ENCODE measurements at places on chromosomes 3 and 15.

DNA sequence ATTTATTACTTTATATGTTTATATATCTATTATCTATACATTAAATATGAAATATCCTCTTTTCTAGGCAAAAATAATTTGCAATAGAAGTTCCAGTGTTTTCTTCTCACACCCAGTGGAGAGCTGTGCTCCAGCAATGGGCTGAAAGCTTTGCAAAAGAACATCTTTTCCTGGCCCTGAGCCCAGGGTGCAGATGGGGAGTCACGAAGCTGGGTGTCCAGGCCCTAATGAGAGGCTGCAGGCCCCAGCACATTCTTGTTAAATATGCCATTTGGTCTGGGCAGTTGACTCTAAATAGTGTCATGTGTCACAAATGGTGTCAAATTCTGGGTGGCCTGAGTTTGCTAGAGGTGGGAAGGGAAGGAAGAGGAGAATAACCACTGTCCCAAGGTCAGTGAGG, 5.7 kb downstream of the NTRK3 start:
- no peak for ATAC-seq

- ATAC-seq: no peak
Measured at GRCh38 chr3:126353694-126354321, 3.4 kb downstream of the KLF15 start.

DNA sequence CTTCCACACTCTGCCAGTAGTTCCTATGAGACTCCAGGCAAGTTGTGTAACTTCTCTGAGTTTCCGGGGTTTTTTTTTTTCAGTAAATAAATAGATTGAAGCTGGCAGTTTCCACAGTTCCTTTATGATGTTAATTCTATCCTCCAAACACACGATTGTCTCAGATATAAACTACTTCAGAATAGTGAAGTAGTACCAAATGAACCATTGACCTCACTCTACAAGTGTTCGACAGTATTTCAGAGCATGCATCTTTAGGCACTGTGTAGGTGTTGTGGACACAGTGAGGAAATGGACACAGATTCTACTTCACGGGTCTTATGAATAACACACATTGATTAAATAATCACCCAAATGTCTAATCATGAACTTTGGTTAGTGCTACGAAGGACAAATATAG, 136.1 kb upstream of the IGSF10 start:
- no peak for ATAC-seq

DNA sequence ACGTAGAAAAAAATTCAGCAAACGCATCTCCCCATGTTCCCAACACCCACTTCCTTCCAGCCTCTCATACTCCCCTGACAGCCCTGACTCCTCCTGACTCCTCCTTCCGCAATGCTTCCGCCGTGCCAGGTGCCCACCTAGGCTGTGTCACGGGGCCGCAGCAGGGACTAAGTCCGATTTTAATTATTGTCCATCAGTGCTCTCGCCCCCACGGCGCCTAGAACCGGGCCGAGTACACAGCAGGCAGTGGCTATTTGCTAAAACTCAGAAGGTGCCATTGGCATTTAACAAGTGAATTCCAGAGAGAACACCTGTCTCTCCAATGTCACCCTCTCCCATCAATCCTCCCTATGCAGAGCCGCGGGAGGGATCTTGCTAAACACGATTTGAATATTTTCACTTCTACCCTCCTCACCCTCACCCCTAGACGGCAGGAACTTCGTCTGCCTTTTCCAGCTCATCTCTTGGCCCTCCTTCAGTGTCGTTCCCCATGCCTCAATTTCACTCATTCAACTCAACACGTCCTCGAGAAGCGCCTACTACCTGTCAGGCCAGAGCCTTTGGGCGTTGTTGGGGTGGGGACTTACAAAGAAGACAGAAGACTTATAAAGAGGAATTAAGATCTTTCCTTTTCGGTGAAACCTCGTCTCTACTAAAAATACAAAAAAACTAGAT, 11.5 kb upstream of the SHF start:
- ATAC-seq: peak; percentile 2

DNA sequence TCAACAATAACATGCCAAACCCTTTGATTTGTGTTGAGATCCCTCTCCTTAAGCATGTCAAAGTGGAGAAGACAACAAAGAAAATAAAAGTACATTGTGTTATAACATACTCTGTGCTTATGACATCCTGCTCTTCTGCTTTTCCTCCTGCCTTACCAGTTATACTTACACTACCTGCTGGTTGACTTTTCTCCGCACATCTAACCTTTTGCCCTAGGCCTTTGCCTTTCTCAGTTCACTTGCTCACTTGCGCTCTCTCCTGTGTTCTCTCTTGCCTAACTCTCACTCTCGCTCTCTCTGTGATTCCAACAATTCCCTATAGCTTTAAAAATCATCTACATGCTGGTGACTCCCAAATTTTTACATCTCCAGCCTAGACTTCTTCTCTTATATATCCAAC, 5.7 kb downstream of the DNAH12 start:
- ATAC-seq: peak; percentile 99

GRCh38 chr3:191721390-191721861, 260.5 kb downstream of the PYDC2 start:
- no peak for ATAC-seq

- ATAC-seq: no peak
Measured at GRCh38 chr3:98980915-98981596, 79.6 kb upstream of the DCBLD2 start.

DNA sequence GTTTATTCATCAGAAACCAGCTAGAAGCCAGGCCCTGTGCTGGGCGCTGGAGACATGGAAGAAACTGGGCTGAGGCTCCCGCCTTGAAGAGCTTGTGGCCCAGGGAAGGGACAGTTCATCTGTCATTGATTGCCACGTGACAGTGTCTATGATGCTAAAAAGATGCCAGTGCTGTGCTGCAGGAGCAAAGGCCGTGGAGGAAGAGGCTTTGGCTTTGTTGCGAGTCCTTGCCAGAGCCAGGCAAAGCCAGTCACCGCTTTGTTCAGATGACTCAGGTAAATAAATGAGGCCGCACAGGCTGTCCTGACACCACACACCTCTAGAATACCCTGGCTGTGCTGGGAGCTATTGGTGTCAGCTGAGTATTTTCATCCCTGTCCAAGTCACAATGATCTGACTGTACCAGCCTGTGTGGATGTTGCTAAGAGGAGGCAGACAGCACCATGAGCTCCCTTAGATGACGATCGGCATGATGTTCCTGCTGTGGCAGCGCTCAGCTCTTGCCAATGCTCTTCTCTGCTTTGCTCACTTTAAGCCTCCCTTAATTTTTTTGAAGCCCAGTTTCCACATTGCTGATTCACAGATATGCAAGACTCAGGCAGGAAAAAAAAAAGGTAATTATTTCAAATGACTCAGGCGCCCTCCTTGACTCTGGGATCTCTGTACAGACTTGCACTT, 77.5 kb downstream of the CCNL1 start:
- peak; percentile 76 for ATAC-seq

GRCh38 chr3:132981719-132982118, 56.5 kb upstream of the TMEM108 start:
- ATAC-seq: no peak

DNA sequence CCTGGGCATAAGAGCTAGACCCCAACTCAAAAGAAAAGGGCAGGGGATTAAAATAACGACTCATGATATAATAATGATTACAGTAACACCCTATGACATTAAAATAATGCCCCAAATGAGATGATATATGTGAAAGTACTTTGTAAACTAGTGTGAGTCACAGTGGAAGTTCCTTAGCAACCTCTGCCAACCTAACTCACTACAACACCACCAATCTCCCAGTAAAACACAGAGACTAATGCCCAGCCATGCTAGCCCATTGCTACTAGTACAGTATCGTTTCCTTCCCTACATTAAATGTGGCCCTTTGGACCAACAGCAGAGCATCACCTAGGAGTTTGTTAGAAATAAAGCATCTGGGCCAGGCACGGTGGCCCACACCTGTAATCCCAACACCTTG, 11.2 kb upstream of the ADAMTS7 start:
- ATAC-seq: no peak

GRCh38 chr15:42726114-42726513, 10.8 kb downstream of the CDAN1 start:
- no peak for ATAC-seq

DNA sequence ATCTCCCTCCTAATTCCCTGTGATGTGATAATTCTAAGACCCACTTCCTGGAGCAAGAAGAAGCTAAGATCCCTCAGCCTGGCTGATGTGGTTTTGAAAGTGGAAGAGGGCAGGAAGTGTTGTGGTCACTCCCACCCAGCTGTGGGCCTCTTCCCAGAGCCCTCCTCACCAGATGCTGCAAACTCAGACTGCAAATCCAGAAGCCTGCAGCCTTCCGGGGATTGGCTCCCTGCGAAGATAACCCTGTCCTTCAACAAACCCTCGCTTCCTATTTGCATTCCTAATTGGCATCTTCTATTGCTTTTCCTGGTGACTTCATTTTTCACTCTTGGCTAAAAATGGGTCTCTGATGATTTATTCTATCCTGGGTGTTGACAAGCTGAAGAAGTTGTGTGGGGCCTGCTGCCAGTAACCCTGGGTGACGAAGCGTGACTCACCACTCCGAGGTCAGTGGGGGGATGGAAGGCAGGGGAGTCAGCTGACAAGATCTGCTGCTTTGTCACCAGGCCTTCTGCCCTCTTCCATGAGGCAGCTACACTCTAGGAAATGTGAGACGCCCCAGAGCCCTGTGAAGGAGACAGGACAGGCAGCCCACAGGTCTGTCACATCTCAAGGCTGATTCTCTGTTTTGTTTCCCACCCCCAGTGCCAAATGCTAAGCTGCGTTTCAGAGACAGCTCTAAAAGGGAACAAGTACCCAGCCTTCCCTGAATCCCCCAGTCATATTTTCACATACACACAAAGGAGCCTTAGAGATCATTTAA, 99.7 kb upstream of the LIPC start:
- ATAC-seq: peak; percentile 96

GRCh38 chr15:27864086-27864485, 235.0 kb downstream of the OCA2 start:
- ATAC-seq: no peak

DNA sequence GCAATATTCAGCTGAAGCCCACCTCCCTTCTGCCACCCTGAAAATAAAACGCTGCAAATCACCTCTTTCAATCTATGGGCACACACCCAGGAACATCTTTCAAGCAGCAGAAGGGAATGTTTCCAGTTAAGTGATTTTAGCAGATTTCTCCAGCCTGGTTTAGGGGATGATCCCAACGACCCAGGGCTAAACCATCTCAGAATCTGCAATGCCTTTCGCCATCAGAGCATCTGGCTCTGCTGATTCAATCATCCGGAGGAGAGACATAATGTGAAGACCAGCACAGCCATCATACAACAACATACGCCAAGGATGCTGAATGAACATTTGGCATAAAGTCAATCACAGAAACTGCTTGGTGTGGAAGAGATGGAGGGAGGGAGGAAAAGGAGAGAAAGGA, 15.5 kb upstream of the LRRN1 start:
- no peak for ATAC-seq

DNA sequence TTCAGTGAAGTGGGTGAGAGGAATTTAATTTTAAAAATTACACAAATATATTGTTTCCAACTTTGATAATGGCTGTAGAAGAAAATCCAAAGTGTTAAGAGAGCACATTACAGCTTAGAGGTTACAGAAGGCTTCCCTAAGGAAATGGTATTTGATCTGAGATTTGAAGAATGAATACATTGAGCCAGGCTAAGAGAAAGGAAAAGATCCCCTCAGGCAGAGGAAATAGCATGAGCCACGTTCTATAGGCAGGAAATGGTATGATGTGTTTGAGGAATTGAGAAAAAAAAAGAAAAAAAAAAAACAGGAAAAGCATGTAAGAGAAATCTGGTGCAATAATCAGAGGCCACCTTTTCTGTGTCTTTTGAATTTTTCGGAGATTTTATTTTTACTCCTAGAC, 48.6 kb downstream of the UNC13C start:
- ATAC-seq: no peak

- ATAC-seq: no peak
Measured at GRCh38 chr3:188978421-188979171, 193.2 kb upstream of the TPRG1 start.

GRCh38 chr3:117355566-117355965, 646.0 kb downstream of the TUSC7 start:
- ATAC-seq: no peak

DNA sequence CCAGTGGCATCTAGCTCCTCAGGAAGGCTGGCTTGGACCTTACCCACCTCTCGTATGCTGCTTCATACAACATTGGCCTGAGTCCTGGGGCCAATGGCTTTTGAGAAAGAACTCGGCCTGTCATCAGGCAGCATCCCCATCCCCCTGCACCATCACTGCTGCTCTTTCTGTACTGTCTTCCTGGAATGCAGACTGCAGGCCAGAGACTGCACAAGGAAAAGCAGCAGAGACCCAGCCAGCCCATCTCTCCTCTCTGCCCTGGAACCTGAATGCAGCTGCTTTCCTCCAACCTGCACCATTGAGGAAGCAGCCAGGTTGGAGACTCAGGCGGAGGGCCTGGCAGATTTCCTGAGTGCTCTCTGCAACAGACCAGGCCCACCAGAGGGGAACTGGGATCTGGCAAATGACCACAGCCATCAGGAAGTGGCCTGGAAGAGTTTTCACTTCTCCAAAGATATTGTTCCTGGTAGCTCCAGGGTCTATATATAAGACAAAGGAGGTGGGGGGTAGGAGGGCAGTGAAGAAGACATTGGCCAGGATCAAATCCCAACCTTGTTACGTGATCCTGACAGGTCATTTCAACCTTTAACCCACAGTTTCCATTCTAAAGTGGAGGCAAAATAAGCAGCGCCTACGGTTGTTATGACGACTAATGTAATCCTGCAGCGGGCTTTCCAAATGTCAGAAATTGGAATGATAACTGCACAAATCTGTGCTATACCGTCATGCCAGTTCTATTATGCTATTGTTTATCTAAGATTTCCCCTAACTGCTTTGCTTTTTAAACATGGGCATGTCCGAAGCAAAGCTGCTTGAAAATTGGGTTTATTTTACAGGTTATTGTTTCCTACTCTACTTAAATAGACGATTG, 24.4 kb upstream of the RAB7A start:
- no peak for ATAC-seq

DNA sequence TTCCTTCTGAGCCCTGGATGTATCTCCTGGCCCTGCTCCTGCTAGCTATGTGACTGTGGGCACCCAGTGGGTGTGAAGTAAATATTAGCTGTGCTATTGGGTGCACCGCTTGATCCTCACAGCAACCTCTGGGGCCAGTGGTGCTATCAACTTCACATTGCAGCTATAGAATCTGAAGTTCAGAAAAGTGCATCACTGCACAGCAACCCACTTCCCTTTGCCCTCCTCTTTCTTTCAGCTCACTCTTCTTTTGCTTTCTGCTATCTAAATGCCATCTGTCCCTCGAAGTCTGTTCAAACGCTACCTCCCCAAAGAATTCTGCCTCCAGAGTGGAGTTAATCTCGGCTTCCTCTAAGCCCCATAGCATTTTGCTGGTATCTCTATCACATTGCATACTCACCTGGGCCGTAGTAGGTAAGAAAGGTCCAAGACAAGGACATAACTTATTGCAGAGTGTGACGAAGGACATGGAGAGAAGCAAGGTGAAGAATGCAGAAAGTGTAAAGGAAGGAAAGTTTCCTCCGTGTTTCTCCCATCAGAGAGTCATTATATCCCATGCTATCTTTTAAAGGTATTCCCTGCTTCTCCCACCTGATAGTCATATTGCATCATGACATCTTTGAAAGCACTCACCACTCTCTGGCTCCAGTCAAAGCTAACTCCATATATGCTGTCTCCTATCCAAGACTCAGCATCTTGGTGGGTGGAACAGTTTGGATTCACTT, 57.1 kb upstream of the BCL6 start:
- no peak for ATAC-seq

- peak; percentile 28 for ATAC-seq
Measured at GRCh38 chr3:111548092-111548491, 6.1 kb downstream of the CD96 start.

- no peak for ATAC-seq
Measured at GRCh38 chr3:112399064-112399463, 66.1 kb downstream of the CD200 start.

Measured in esophagus mucosa (tissue), 1 donor.